ENCODE measurements at places on chromosomes 13 and 19.

GRCh38 chr13:109968876-109969577 is 182.6 kb upstream of the IRS2 start:
- DNase-seq = no peak

DNA sequence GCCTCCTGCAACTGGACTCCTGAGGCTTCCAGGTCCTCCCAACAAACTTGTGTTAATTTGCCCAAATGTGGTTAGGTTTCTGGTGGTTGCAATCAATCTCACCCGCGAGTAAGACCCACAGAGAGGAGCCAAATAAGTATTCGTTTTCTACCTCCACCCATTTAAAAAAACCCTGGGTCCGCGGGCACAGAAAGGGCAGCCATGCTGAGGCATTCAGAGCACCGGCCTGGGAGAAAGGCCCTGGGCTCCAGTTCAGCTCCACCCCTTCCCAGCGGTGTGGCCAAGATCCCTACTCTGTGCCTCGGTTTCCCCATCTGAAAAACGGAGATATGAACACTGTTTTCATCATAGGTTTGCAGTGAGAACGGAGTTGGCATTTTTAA is 56.9 kb downstream of the PEPD start:
- DNase-seq = no peak

- DNase-seq = no peak
Measured at GRCh38 chr13:84255226-84255797, 373.0 kb upstream of the SLITRK1 start.

DNA sequence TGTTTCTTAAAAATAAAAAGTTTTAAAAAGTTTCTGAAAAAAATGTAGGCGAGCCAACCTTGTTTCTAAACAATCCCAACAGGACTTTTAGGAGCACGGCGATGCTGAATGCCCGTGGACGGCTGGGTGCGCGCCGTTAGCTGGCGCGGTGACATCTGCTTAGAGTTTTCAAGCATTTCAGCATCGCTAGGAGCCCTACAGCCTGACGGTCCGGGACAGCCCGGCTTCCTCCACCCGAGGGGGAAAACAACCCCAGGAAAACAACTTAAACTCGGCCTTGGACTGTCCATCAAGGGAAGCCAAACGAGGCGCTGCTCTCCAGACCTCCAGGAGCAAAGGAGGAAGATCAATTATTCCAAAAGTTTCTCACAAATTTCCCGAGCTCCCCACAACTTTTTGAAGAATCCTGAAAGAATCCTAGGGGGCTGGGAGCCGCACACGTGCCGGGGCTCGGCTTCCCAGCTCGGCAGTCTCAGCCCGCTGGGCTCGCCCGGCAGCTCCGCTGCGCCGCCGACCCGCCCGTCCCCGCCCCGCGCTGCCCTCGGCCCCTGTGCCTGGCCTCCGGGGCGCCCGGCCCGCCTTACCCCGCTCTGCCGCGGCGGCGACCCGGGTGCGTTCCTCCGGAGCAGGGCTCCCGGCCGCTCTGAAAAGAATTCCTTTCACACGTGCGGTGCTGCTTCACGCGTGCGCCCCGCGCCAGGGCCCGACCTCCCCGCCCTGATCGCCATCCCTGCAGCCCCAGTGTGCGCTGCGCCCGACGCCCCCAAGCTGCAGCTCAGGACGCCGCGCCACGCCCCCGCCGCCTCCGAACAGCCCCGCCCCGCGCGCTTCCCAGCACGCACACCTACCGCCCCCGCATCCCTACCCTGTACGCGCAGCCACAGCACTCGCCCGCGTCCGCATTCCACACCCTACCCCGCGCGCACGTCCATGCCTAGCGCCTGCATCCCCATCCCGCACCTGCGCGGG is at the start of gene GJA3:
Gene GJA3 (minus strand): TSS at position 747 of the 969 bp plus-strand sequence. CDS start 17,764 bp downstream, outside the sequence.
- DNase-seq = peak; percentile 43

- no peak for DNase-seq
Measured at GRCh38 chr19:48537541-48537940, 14.4 kb upstream of the SULT2B1 start.

- peak; percentile 91 for DNase-seq
Measured at GRCh38 chr19:7550987-7551761, 15.7 kb downstream of the PNPLA6 start.

DNA sequence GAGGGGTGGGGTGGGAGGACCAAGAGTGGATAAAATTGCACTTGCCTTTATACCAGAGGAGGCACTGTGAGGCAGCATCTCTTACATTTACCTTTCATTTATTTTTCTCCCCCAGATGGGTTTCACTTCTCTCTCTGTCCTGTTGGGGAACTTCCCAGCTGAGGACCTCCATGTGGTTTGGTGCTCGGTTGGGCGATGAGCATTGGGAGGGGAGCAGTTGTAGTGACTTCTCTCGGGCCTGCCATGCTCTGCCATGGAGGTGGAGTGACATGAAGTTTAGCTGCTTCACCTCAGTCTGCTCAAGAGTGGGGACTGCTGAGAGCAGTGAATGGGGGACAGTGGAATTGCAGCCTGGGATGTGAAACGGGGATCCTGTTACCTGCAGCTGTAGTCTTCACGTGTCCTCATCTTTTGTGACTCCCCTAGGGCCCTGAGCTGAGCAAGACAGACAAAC is 23.1 kb upstream of the CXCL17 start:
- no peak for DNase-seq

DNA sequence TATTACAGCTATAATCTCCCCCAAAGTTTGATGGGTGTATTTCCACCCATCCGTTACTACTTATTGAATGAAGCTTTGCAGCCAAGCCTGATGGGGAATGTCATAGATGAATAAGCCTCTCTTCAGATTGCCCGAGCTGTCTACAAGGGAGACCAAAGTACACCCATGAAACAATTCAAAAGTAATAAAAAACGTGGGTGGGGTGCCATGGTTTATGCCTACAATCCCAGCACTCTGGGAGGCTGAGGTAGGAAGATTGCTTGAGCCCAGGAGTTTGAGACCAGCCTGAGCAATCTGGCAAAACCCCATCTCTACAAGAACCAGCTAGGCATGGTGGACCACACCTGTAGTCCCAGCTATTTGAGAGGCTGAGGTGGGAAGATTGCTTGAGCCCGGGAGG is 419.2 kb downstream of the FGF9 start:
- no peak for DNase-seq

Measured in common myeloid progenitor, CD34-positive (primary cell).